Esophagus mucosa (tissue), 1 donor: ENCODE measurements at places on chromosomes 6 and 20. TPM values are rescaled to one million over a fixed set of nuclear protein-coding genes. Genes with fewer than 3 reads are reported as not detected.

Gene SOX18
- total RNA-seq: 5.4 TPM

Gene ADGRG6
- 14.2 TPM for total RNA-seq

DNA sequence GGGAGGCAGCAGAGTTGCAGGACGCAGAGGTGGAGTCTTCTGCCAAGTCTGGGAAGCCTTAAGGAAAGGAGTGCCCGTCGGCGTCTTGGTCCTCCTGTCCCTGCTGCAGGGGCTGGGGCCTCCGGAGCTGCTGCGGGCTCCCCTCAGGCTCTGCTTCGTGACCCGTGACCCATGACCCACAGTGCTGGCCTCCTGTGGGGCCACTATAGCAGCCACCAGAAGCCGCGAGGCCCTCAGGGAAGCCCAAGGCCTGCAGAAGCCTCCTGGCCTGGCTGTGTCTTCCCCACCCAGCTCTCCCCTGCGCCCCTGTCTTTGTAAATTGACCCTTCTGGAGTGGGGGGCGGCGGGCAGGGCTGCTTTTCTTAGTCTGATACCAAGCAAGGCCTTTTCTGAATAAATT, 3.3 kb upstream of the COL9A3 start:
- ATAC-seq: no peak

GRCh38 chr20:25695532-25696370, 902 bp downstream of the ZNF337 start:
- ATAC-seq: peak; percentile 11

- no peak for ATAC-seq
Observed at GRCh38 chr6:70079241-70079640, 212.9 kb downstream of the COL19A1 start.

- ATAC-seq: no peak
Observed at GRCh38 chr6:109524129-109524528, 41.1 kb upstream of the ZBTB24 start.

- no peak for ATAC-seq
Observed at GRCh38 chr6:79030511-79030910, 47.5 kb downstream of the PHIP start.

DNA sequence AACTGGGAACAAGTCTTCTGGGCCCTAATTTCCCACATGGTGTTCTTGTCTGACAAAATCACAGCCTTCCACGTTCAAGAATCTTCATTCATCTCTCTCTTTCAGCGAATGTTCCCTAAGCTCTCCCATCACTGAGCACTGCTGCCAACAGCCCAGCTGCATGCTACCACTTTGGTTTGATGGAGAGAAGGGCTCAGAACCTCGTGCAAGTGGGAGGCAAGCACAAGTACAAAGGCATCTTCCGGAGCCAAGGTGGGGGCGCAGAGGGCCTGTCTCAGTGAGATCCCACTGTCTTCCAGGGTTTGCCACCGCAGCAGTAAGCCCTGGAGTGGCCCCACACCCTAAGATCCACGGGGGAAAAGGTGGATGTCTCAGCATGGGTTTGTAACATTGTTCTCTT, 17.2 kb downstream of the DLL1 start:
- ATAC-seq: no peak
